ENCODE measurements at places on chromosomes 3 and 15.
A peak's percentile ranks its signal among the peaks of the same experiment; 100 is the strongest.

- no peak for DNase-seq
Observed at GRCh38 chr15:71091601-71092000, 23.7 kb upstream of the THSD4 start.

GRCh38 chr3:148070041-148070440 lies 627.7 kb upstream of the AGTR1 start:
- DNase-seq, result no peak

DNA sequence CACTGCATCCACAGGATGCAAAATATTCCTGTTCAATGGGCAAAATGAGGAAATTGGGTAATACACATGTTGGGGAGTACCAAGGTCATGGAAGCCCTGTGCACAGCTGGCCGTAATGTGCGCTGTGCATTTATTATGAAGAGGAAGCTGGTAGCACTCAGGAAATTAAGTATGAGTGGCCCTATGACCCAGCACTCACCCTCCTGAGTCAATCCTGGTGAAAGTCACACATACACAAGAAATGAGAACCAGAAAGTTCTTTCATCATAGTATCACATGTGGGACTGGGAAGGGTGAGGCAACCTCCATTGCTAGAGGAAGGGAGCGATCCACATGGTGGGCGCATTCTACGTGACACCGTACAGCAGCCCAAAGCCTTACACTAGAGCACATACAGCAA lies 11.4 kb upstream of the PRR20G start:
- DNase-seq, result no peak

GRCh38 chr3:127679534-127680145 lies 6.9 kb downstream of the ABTB1 start:
- DNase-seq, result no peak

DNA sequence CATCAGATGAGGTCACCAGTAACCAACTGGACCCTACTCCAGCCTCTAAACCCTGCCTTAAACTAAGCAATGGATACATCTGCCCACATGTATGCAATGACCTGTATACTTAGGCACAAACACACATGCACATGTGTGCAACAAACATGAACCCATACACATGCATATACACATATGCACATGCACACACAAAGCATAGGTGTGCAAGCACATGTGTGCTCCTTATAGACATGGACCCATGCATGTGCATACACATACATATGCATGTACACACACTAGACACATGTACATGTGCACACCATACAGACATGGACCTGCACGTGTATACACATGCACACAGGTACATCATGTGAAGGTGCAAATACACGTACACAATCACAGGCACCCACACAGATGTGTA lies 8.6 kb upstream of the TRH start:
- no peak for DNase-seq

- no peak for DNase-seq
Observed at GRCh38 chr15:39649757-39650156, 68.9 kb downstream of the THBS1 start.

DNA sequence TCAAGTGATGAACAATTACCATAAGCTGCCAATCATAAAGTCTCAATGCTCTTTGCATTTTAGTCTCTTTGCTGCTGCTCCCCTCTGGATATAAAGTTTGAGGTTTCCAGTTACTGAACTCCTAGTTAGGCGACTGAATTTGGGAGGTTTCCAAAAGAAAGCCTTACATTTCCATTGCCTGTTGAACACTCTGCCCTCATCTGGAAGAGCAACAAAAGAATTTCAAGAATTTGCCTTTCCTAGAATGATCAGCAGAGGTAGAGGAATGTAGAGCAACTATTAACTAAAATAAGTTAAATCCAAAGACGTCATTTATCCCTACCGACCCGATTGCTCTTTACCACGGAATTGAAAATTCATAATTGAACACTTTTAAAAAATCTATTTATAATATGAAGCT lies 53.4 kb upstream of the PRICKLE2 start:
- no peak for DNase-seq

DNA sequence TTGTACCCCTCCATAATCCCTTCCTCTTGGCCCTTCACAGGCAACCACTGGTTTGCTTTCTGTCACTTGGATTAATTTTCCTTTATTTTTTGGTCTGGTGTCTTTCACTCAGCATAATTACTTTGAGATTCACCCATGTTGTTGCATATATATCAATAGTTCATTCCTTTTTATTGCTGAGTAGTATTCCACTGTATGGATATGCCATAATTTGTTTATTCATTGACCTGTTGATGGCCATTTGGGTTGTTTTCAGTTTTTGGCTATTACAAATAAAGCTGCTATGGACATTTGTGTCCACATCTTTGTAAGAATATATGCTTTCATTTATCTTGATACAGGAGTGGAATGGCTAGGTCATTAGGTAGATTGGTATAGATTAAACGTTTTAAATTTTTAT lies 5.9 kb upstream of the ZNF621 start:
- DNase-seq, result no peak

DNA sequence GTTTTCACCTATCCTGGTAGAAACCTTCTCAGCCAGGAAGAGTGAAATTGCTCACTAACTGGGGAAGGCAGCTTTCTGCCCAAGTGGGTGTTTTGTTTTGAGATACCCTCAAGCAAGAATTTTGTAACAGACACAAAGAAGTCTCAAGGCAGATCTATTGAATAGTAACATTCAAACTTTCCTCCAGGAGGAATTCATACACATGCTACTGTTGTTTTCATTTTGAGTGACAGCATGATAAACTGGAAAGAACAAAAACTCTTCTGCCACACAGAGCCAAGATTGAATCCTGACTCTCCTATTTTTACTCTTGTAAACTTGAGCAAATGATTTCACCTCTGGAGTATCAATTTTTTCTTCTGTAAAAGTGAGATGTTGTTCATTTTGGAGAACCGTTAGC lies 54.8 kb upstream of the MBNL1 start:
- DNase-seq, result no peak

DNA sequence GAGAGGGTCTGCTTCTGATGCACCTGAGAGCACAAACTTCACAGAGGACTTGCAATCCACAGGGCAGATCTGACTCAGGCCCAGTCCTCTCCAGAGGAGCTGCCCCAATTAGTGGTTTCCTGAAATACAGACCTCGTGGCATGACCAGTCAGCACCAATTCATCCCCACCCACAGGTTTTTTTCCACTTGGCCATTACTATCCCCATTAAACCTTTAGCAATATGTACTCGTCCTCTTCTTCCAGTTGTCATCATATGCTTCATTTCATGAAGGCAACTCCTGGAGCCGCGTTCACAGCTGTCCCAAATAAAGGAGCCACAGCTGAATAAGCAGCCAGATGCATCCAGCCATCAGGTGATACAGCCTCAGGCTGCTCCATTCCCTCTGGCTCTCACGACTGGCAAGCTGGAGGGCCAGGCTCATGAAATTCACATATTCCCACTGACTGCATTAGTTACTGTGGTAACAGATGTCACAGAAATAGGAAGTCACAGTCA lies 163.1 kb downstream of the FMN1 start:
- DNase-seq, result peak; percentile 91

GRCh38 chr15:70701891-70702568 lies 61.3 kb downstream of the UACA start:
- DNase-seq, result no peak

DNA sequence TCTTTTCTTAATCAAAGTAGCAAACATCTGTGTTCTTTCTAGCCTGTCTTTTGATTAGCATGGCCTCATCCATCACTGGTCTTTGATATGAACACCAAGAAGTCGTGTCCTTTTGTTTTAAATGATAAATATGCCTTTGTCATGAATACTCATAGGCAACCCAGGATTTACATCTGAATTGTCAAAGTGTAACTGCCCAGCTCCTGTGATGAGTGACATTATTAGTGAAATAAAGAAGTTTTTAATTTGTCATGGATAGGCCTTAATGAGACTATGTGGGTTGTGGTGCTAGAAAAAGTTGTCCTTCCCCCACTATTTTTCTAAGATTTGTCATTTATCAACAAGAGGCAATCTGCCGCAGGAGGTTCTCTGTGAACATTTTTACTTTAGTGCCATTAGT lies 150.0 kb downstream of the CDIN1 start:
- DNase-seq, result no peak

DNA sequence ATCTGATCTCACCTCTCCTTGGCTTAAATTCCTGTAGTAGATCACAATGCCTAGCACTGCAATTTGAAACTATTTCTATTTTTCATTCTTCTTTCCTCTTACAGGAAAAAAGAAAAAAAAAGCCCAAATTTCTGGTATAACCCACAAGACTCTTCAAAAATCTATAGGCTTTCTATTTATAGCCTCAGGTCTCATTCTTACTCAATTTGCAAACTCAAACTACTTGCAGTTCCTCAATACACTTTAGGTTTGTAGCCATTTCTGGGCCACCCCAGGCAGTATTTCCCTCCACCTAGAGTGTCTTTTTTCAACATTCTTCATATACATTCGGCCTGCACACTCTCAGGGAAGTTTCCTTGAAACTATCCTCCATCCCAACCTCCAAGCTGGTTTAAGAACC lies 169.0 kb downstream of the TBC1D5 start:
- DNase-seq, result no peak

DNA sequence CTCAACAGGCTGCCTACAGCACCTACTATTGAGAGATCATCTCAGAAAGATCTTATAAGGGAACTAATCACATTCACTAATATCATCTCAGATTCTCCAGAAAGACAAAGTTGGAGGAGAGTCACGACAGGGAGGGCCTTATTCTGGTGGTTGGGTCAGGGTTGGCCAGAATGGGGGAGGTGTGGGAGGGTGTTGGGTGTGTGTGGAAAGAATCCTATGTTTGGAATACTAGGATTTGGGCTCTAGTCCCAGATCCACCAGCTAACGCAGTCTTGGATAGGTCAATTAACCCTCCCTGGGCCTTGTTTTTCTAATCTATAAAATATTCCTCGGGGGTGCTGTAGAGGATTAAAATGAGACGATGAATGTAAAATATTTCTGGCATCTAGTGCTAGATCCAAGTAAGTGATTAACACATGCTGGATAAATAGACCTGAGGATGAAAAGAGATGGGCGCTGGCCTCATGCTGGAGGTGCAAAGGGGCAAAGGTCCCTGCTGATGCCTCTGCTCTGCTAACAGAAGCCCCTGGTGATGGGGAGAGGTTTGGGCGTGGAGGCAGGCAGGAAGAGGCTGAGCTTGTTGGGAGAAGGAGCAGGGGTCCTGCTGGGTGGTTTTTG lies 67.6 kb upstream of the ETV5 start:
- no peak for DNase-seq

GRCh38 chr3:44418549-44418948 lies 58.9 kb downstream of the ZNF445 start:
- no peak for DNase-seq

DNA sequence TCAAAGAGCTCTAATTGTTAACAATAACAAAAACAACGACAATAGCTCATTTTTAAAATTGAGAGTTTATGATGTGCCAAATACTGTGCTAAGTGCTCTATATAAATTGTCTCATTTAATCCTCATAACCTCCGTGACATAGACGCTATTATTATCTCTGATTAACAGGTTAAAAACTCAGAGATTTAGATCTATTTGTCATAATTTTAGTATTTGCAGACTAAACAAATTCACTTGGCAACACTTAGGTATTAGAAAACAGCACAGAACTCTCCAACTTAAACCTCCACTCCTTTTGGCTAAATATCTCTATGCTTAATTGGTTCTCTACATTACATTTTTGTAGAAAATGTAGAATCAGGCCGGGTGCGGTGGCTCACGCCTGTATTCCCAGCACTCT lies 136.4 kb downstream of the SPATA16 start:
- DNase-seq, result no peak

DNA sequence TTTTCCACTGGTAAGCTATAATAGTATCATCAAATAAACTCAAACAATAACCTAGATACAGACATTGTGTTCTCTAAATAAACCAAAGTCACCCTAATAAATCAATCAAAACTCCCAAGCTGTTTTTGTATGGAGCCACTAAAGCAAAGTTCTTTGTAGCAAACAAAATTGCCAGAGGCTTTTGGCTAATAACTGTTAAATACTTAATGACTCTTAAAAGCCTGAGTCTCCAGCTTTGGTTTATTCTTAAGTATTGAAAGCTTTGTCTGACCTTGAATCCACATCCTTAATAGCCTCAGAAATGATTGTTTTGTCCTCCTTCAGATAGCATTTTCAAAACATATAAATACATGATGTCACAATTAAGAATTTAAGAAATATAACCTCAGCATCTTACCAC lies 725.3 kb downstream of the SI start:
- DNase-seq, result no peak

- DNase-seq, result peak; percentile 53
Observed at GRCh38 chr15:48896869-48897814, 19.2 kb downstream of the EID1 start.

DNA sequence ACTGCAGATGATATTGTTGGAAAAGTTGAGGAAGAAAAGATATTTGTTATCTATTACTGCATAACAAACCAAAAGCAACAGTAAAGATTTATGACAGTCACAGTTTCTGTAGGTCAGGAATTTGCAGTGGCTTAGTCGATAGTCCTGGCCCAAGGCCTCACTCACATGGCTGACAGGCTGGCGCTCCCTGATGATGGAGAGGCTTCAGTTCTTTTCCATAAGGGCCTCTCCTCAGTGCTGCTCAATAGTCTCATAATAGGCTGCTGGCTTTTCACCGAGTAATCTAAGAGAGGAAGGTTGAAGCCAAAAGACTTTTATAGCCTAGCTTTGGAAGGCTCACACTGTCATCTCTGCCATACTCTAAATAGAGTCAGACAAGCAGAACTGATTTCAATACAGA lies 17.7 kb downstream of the IREB2 start:
- DNase-seq, result peak; percentile 36

DNA sequence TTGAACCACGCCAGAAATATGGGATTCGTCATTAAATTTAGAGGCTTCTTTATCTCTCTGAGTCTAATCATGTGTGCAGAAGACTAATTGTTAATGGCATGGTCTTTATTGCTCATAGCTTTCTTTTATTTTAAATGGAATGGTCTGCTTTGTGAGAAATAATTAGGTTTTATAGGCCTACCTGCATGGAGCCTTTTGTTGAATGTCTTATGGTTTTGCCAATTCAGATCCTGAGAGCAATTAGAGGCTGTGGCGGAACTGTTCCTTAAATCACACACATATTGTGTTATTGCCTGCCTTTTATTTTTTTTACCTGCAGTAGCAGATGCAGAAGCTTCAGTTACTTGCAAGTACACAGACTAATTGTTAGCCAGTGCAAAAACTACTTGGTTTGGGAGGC lies 306.2 kb downstream of the NLGN1 start:
- peak; percentile 1 for DNase-seq

DNA sequence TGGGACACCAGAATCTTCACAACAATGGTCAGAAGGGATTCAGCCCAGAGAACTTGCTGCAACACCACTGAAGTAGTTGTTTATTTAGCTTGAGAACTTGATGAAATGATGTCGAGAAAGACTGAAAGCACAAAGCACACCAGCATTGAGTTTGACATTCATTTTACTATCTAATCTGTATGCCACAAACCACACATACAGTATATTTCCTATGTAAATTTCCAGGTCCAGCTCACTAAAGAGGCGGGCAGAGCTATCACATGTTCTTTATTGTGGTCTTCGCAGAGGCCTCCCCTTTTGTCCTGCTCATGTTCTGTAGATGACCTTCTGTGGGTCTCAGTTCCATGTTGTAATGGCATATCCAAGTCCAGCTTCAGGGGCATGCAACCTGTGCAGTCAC lies 10.4 kb upstream of the FMN1 start:
- no peak for DNase-seq

Data from NCI-H2171 treated with DMSO at 0.1 percent for 48 hours (cell line).